ENCODE measurements at places on chromosomes 11 and 22.

- DNase-seq = no peak
These were observed 2.9 kb downstream of the ATG2A start for GRCh38 chr11:64914123-64914522.

GRCh38 chr11:107702109-107702660, 9.7 kb downstream of the SLN start:
- DNase-seq = no peak

DNA sequence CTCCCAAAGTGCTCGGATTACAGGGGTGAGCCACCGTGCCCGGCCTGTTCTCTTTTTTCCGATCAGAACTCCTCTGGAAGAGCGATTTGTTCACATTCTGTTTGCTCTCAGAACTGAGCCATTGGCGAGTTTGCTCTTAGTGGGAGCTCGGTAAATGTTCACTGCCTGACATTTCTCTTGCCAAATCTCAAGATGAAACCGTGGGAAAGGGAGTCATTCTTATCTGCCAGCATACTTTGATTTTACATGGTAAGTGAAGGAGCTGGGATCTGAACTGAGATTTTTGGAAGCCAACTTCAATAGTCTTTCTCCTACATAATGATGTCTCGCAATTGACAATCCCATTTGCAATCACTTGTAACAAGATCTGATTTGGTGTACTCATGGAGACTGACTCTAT, 445.8 kb upstream of the ISX start:
- DNase-seq = no peak

DNA sequence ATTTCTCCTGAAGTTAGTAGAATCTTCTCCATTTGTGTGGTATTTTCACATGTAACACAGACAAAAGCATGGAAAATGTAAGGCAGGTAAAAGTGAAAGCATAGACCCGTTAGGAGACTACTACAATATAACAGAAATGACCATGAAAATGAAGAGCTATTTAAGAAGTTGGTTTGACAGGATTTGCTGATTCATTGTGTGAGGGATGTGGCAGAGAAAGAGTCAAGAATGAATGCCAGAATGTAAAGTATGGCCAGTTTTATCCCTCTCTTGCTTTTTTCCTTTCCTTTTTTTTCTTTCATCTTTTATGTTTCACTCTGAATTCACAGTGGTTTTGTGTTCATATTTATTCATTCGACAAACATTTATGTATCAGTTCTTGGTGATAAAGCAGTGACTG, 115.9 kb downstream of the ARFGAP2 start:
- DNase-seq = no peak

- DNase-seq = no peak
These were observed 876.8 kb upstream of the TENM4 start for GRCh38 chr11:80317612-80318011.

DNA sequence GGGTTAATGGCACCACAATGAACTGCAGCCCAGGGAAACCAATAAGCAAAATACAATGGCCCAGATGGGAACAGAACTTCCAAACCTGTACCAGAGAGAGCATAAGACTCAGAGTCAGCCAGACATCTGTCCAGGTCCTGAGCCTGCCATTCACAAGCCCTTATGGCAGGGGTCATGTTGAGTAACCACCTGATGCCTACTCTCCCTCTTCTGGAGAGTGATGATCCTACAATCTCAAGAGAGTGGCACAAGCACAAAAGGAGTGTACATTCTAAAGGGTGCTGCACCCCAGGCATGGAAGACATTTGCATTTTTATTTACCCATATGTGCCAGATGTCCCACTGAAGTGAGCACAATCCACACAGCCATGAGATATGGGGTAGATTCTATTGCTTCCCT, 10.6 kb downstream of the TENM4 start:
- DNase-seq = no peak

- no peak for DNase-seq
These were observed 785 bp downstream of the IGSF9B start for GRCh38 chr11:133955945-133956421.

DNA sequence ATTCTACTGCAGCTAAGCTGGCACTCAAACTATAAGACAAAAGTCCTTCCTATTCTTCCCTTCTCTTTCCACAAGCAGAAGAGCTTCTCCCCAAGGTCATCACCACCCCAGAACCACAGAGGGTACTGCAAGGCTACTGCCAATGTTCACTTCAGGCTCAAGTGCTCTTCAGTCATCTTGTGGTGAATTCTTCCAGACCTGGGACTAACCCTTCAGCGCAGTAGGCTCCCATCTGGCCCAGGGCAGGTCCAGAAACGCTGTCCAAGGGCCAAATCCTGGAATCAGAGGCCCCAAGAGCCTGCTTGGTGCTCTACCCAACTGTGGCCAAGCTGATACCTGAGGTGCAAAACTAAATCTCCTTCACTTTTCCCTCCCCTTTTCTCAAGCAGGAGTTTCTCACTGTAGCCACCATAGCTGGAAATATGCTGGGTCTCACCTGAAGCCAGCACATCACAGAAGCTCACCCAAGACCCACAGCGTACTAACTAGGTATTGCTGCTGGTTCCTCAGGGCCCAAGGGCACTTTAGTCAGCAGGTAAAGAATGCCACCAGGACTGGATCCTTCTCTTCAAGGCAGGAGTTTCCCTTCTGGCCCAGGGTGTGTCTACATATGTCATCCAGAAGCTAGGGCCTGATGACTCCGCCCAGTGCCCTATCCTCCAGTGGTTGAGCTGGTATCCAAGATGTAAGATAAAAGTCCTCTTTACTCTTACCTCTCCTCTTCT, 27.8 kb downstream of the FCHSD2 start:
- no peak for DNase-seq

GRCh38 chr11:128490092-128490491, 97.3 kb downstream of the ETS1 start:
- DNase-seq = no peak

- DNase-seq = no peak
These were observed 149.1 kb upstream of the RASSF10 start for GRCh38 chr11:12859872-12860657.

- DNase-seq = no peak
These were observed 90.6 kb downstream of the CDKN1C start for GRCh38 chr11:2794968-2795322.

DNA sequence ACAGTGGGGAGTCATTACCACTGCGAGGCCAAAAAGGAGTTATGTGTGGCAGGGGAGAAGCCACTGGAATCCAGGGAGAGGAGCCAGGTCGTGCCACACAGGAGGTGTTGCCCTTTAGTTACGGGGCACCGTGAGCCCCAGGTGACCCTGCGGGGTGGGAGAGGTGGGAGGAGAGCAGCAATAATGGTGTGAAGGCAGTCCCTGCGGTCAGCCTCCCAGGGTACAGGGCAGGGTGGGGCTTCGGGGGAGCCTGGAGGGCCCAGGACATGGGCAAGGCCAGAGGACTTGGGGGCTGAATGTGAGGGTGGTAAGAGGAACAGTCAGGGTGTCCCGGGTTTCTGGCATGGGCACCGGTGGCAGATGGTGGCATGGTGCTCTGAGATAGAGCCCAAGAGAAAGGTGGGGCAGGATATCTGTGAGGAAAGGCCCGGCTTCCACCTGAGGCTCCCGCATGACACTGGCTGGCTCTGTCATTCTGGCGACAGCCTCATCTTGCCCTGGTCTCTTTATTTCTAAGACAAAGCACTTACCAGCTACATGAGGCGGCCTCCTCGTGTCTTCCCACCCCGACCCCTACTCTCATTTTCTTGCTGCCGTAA, 82.6 kb upstream of the LMO1 start:
- no peak for DNase-seq

- DNase-seq = no peak
These were observed 467.0 kb downstream of the LUZP2 start for GRCh38 chr11:24963852-24964251.

GRCh38 chr11:68840661-68841653, 759 bp downstream of the CPT1A start:
- DNase-seq = peak; percentile 88

DNA sequence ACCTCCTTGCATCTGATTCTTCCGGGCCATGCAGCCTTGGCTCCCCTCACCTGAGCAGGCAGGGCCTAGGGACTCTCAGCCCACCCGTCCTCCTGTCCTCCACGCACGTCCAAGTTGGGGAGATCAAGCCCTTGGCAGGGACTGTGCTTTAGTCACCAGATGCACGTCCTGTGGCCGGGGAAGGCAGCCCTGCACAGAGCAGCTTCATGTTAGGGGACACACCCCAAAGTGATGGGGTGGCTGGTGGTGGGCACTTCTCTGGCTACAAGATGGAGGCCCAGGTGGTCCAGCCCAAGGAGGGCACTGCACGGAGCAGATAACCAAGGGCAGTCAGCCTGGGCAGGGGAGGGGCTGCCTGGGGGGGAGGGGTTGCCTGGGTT, 1.2 kb downstream of the MUC5B start:
- DNase-seq = no peak

DNA sequence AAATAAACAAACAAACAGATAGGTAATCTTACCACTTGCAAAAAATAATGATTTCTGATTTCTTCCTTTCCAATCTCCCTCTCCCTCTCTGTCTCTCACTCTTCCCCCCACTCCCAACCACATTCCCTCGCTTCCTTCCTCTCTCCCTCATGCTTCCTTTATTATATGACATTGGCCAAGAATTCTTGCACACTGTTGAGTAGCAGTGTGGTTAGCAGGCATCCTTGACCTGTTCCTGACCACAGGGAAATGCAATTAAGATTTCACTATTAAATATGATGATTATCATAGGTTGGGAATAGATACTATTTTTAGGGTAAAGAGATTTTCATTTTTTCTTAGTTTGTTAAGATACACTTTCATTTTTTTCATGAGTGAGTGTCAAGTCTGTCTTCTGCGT, 14.7 kb upstream of the PLAAT4 start:
- DNase-seq = no peak

- DNase-seq = no peak
These were observed 71.7 kb downstream of the PKNOX2 start for GRCh38 chr11:125236072-125236825.

Measured in suppressor macrophage treated with lipopolysaccharide for 1 hour (primary cell).